ENCODE measurements at places on chromosomes 11 and 22. TPM values are rescaled to one million over a fixed set of nuclear protein-coding genes. Genes with fewer than 3 reads are reported as not detected.
A peak's percentile ranks its signal among the peaks of the same experiment; 100 is the strongest.

Gene KCNK7
- 0.95 TPM for total RNA-seq

Gene NAT10
- 76.9 TPM for total RNA-seq

GRCh38 chr22:49688516-49689254 is 139.0 kb downstream of the BRD1 start:
- no peaks in the 10 kb centered on the region for H3K36me3 ChIP-seq
- no peaks in the 10 kb centered on the region for H3K27me3 ChIP-seq
- DNase-seq = no peak

Gene ADM2
- total RNA-seq = 4.1 TPM

DNA sequence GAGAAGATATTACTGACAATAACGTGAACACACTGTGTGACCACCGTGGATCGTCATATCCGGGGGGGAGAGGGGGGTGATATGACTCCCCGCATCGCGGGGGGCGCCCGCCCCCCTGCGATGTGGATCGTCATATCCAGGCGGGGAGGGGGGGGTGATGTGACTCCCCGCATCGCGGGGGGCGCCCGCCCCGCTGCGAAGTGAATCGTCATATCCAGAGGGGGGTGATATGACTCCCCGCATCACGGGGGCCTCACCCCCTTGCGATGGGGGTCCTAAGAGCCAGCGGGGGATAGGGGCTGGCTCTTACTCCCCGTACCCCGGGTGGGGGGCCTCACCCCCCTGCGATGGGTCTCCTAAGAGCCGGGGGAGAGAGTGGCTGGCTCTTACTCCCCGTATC is 19.9 kb downstream of the UNC93B1 start:
- no peak overlapping the region for H3K4me3 ChIP-seq
- no peaks in the 10 kb centered on the region for H3K36me3 ChIP-seq
- no peaks in the 10 kb centered on the region for H3K27me3 ChIP-seq
- H3K27ac ChIP-seq = no peak overlapping the region
- DNase-seq = no peak

- H3K27ac ChIP-seq = no peak overlapping the region
Observed at GRCh38 chr11:33387581-33387980, 130.4 kb downstream of the HIPK3 start.

- H3K4me3 ChIP-seq = no peak overlapping the region
- H3K4me1 ChIP-seq = peaks cover 10% of the 10 kb centered on the region
- H3K27ac ChIP-seq = no peak overlapping the region
- no peak for DNase-seq
- peaks cover 4% of the 10 kb centered on the region for H3K27me3 ChIP-seq
- H3K36me3 ChIP-seq = no peaks in the 10 kb centered on the region
Observed at GRCh38 chr11:117902001-117902845, 25.8 kb upstream of the FXYD6 start.

DNA sequence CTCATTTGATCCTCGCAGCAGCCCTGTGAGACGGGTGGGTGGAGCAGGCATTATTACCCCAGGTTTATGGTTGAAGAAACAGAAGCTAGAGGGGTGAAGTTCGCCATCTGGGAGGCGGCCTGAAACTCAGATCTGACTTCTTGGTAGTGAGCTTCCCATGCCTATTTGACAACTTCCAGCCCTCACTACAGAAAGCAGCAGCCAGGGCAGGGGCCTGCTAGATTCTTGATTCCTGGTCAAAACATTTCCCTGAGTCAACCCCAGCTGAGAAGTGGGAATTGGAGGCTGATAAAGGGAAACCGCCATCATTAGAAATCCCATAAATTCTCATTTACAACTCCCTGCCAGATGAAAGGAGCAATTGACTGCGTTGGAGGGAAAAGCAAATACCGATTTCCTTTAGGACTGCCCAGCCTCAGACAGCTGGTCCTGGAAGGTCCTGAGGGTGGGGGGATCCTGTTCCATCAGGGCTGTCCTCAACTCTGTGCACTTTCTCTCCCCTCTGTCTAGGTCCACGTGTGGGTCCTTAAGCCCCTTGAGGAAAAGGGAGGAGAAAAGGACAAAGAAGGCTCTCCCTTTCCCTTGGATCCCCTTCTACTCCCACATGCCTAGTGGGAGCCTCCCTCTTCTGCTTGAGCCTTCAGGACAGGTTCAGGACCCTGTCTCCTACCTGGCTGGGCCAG is 10.2 kb upstream of the NECTIN1 start:
- no peak overlapping the region for H3K27ac ChIP-seq
- DNase-seq = no peak
- no peaks in the 10 kb centered on the region for H3K36me3 ChIP-seq
- H3K27me3 ChIP-seq = peaks cover 52% of the 10 kb centered on the region

Gene GALNT18
- total RNA-seq = 0.23 TPM

Gene SLC37A2
- total RNA-seq = 0.68 TPM

Gene TIGD3
- 1.4 TPM for total RNA-seq

- no peaks in the 10 kb centered on the region for H3K27me3 ChIP-seq
- H3K4me1 ChIP-seq = no peaks in the 10 kb centered on the region
- no peaks in the 10 kb centered on the region for H3K36me3 ChIP-seq
- no peak for DNase-seq
Observed at GRCh38 chr11:4890279-4890678, 8.6 kb downstream of the OR51T1 start.

GRCh38 chr11:109914038-109914437 is 179.2 kb upstream of the ZC3H12C start:
- no peaks in the 10 kb centered on the region for H3K36me3 ChIP-seq
- DNase-seq = no peak
- H3K27ac ChIP-seq = no peak overlapping the region
- H3K4me3 ChIP-seq = no peak overlapping the region

Gene KRTAP5-9
- total RNA-seq = not detected

- no peak overlapping the region for H3K4me3 ChIP-seq
- no peak overlapping the region for H3K27ac ChIP-seq
- no peak for DNase-seq
- H3K36me3 ChIP-seq = no peaks in the 10 kb centered on the region
Observed at GRCh38 chr11:69699213-69699612, 4.6 kb downstream of the FGF19 start.

- DNase-seq = no peak
- peaks cover 7% of the 10 kb centered on the region for H3K4me1 ChIP-seq
- H3K4me3 ChIP-seq = no peak overlapping the region
- H3K27ac ChIP-seq = no peak overlapping the region
Observed at GRCh38 chr11:1156506-1157340, 1.0 kb upstream of the MUC5AC start.

Gene MMP1
- total RNA-seq = not detected

- no peak for DNase-seq
- peaks cover 34% of the 10 kb centered on the region for H3K36me3 ChIP-seq
- H3K27me3 ChIP-seq = no peaks in the 10 kb centered on the region
- H3K27ac ChIP-seq = no peak overlapping the region
- no peaks in the 10 kb centered on the region for H3K4me1 ChIP-seq
- no peak overlapping the region for H3K4me3 ChIP-seq
Observed at GRCh38 chr22:21963790-21964211, 11.2 kb upstream of the PPM1F start.

Gene IL18
- total RNA-seq = 0.26 TPM

DNA sequence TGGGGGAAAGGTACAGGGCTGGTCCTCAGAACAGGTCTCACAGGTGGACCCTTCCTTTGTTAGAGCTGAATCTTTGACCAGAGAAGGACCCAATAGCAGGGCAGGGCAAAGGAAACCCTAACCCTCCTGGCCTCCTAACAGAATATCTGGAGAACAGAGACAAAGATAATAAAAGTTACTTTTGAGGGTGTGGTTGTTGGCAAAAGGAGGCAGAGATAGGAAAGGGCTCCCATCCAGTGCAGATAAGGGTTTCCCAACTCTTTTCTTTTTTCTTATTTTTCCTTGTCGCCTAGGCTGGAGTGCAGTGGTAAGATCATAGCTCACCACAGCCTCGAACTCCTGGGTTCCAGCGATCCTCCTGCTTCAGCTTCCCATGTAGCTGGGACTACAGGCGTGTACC is 11.9 kb downstream of the PCSK7 start:
- peaks cover 67% of the 10 kb centered on the region for H3K36me3 ChIP-seq
- H3K27me3 ChIP-seq = no peaks in the 10 kb centered on the region
- no peak for DNase-seq
- no peaks in the 10 kb centered on the region for H3K4me1 ChIP-seq
- no peak overlapping the region for H3K4me3 ChIP-seq

DNA sequence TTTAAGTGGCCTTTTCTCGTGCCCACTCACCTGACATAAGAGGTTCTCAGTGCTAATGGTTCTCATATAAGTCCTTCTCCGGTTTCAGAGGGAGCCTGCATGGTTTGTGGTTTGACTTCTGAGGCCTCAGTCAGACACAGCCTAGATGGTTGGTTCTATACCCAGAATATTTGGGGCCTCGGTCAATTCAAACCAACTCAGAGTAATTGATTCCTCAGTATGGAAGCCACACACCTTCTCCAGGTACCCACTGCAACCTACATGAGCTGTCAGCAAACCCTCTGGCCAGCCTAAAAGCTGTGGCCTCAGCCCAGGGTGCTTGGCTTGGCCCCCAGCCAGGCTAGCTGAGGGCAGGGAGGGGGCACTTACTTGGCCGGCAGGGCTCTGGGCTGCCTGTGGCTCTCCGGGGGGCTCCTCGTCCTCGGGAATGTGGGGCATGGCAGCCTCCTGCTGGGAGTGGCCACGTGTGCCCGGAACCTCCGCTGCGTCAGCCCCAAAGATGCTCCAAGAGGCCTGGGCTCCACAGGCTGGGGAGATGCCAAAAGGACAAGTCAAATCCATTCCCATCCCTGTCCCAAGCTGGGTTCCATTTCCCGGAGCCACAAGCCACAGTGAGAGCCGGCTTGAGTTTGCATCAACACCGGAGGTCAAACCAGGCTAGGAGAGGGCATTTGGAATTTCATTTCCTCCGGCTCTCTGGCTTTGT is 41.7 kb downstream of the IRAG1 start:
- H3K27me3 ChIP-seq = peaks cover 2% of the 10 kb centered on the region
- H3K36me3 ChIP-seq = no peaks in the 10 kb centered on the region
- DNase-seq = no peak
- peaks cover 16% of the 10 kb centered on the region for H3K4me1 ChIP-seq
- H3K27ac ChIP-seq = no peak overlapping the region

- no peak for DNase-seq
- peak overlapping the region; percentile 87 for H3K4me3 ChIP-seq
- H3K36me3 ChIP-seq = peaks cover 15% of the 10 kb centered on the region
- peak overlapping the region; percentile 99 for H3K27ac ChIP-seq
Observed at GRCh38 chr22:41781507-41781906, 19.0 kb upstream of the CCDC134 start.

DNA sequence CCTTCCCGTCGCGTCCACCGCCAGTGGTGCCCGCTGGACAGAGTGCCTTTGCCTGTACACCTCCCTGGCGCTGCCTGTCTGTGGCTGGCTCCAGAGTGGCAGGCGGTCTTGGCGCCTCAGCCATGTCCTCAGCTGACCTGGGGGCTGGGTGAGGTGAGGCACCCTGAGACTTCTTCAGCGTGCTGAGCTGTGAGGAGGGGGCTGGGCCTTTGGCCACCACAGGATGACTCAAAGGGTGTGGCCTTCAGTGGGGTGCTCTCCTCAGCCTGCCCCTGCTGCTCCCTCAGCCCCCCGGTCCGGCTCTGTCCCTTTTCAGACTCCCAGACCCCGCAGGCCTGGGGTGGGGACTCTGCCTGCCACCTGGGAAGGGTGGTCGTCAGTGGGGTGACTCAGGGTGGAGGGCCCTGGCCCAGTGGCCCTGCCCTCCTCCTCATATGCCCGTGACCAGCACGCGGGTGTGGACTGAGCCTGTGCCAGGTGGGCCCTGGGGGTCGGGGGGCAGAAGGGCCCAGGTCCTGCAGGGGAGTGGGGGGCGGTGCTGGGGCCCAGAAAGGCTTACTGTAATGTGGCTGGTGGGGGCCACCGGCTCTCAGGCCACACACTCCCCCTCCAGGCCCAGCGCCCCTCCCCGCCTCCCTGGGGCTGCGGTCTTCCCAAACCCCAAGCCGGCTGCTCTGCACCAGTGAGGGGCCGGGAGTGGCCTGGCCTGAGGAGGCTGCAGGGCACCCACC is 15.9 kb downstream of the CRELD2 start:
- H3K36me3 ChIP-seq = peaks cover 2% of the 10 kb centered on the region
- H3K4me1 ChIP-seq = peaks cover 33% of the 10 kb centered on the region
- no peak for DNase-seq

DNA sequence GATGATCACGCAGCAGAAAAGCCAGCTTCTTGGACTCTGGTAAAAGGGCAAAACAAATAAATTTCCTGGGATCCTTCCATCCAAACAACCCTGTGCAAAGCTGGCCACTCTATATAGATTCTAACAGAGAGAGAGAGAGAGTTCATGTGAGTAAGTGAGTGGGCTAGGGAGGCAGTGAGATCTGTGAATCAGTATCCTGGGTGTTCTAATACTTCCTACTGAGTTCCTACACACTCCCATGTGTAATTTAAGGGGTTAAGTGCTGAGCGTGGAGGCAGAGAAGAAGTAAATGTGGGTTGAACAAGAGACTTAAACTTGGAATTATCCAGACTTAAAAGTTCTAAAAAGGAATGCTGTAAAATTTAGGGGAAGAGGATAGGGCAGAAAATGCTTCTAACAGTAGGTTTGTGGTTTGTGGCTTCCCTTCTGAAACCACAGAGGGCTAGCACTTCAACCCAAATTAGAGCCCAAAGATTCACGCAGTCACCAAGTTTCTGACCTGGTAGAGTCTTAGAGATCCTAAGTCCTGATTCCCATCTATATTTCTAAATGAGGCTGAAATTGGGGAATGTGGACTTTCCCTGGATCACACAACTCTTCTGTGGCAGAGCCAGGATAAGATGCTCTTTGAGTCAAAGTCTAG is 413.9 kb downstream of the TENM4 start:
- no peak for DNase-seq
- H3K27ac ChIP-seq = no peak overlapping the region
- no peaks in the 10 kb centered on the region for H3K36me3 ChIP-seq
- peaks cover 46% of the 10 kb centered on the region for H3K27me3 ChIP-seq
- peaks cover 10% of the 10 kb centered on the region for H3K4me1 ChIP-seq

- H3K27ac ChIP-seq = no peak overlapping the region
- H3K36me3 ChIP-seq = no peaks in the 10 kb centered on the region
- H3K4me1 ChIP-seq = no peaks in the 10 kb centered on the region
- H3K4me3 ChIP-seq = no peak overlapping the region
- peaks cover 16% of the 10 kb centered on the region for H3K27me3 ChIP-seq
- no peak for DNase-seq
Observed at GRCh38 chr11:112606656-112607055, 346.0 kb upstream of the PLET1 start.

Gene APOL4
- total RNA-seq = 6.9 TPM

GRCh38 chr22:39097098-39098020 is at the start of gene APOBEC3H:
APOBEC3H (plus strand) TSS chr22:39097244; CDS start chr22:39100279, 3,035 bp downstream.
- peaks cover 29% of the 10 kb centered on the region for H3K36me3 ChIP-seq
- peak; percentile 70 for DNase-seq
- peak within 1 kb of the TSS; percentile 95 for H3K27ac ChIP-seq

Gene C11orf16
- not detected for total RNA-seq

Gene OR9G4
- total RNA-seq = not detected

Gene VSIG10L2
- total RNA-seq = not detected

DNA sequence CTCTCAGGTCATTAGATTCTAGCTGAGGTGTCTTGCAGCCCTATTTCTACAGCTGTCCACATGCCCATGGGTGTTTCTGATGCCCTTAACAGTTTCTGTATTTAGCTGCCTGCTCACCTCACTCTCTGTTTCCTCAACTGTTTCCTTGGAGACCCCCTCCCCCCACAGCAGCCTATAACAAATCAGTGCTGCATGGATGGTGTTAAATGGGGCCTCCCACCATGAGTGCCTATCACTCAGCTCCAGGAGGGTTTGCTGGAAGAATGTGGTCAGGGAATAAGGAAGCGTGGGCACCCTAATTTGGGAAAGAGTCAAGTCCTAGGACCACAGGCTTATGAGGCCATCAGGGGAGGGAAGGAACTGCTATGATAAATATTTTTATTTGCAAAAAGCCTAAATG is 8.6 kb downstream of the KLHL35 start:
- H3K27ac ChIP-seq = no peak overlapping the region
- H3K36me3 ChIP-seq = peaks cover 8% of the 10 kb centered on the region
- no peak overlapping the region for H3K4me3 ChIP-seq
- no peak for DNase-seq

All from activated CD8-positive, alpha-beta T cell treated with anti-CD3 and anti-CD28 coated beads, Interleukin-2, amount 10 ng/mL, durations not matched to agents 7 days and 5 days (primary cell).